ENCODE measurements at places on chromosomes 12 and 14.

DNA sequence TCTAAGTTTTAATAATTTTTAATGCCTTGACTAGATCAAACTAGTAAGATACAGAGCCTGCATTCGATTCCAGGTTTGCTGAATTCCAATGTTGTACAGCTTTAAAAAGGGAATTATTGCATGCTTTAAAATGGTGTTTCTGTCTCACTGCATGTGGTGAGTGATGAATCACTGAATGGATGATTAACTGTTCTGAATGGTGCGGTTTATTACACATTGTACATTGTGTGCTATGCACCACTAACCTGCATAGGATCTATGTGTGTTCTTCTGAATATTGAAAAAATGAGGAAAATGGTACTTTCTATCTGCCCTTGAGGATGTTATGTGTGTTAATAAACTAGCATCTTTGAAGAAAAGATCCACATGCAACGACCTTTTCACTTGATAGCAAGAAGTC lies 231.7 kb downstream of the NRXN3 start:
- DNase-seq, result no peak

- DNase-seq, result no peak
These were observed 22.2 kb upstream of the KIF21A start for GRCh38 chr12:39464976-39465695.

DNA sequence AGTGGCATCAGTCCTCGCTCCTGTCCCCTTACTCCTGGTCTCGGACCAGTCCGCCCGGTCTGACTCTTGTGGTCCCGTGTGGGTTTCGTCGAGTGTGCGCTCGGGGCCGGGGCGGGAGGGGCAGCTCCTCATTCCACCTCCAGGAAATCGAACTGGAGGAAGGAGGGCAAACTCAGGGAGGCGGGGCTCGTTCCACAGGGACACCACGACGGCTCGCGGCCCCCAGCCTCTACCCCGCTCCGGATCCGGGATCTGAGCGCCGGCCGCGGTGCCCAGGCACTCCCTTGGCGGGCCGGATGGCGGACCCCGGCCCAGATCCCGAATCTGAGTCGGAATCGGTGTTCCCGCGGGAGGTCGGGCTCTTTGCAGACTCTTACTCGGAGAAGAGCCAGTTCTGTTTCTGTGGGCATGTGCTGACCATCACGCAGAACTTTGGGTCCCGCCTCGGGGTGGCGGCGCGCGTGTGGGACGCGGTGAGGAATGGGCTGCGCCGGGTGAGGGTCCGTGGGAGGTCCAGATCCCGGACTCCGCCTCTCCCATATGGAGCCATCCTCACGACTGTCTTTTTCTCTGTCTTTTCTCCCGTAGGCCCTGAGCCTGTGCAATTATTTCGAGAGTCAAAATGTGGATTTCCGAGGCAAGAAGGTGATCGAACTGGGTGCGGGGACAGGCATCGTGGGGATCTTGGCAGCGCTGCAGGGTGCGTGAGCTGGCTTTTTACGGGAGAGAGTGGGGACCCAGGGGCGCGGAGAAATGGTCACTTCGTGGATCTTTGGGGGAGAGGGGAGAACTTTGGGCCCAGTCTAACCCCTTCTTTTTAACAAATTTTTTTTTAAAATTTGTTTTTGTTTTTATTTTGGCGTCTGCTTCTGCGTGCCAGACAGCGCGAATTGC lies at the start of gene EEF1AKMT3:
Gene EEF1AKMT3 (plus strand): TSS at position 186 of the 894 bp plus-strand sequence. CDS start 111 bp downstream, at position 297.
- no peak for DNase-seq

DNA sequence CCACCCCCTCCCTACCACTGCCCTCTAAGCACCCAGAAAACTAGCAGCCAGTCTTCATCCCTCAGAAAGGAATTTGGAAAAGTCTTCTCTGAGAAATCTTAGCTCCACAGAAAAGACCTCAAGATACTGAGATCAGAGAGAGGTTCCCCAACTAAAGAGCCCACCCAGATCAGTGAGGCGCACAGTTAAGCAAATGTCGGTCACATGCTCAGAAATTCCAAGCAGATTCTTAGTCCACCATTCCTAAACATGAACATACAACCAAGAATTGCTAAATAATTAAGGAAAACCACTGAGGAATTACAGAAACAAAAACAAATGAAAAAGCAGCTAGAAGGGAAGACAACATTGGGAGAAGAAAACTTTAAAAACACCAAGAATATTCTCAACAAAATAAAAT lies 32.3 kb downstream of the MED13L start:
- DNase-seq, result no peak

GRCh38 chr14:102593061-102593824 lies 794 bp downstream of the RCOR1 start:
- peak; percentile 11 for DNase-seq

DNA sequence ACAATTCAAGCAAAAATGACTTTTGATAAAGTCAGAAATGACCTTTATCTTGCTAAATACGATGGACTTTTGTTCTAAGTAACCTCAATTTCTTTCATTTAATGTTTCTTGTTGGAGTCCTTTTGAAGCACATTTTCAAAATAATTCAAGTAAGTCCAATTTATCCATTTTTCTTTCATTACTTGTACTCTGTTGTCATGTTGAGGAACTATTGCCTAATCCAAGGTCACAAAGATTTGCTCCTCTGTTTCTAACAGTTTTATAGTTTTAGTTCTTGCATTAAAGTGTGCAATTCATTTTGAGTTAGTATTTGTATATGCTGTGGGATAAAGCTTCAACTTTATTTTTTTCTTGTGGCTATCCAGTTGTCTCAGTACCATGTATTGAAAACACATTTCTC lies 66.7 kb downstream of the CCER1 start:
- DNase-seq, result no peak

DNA sequence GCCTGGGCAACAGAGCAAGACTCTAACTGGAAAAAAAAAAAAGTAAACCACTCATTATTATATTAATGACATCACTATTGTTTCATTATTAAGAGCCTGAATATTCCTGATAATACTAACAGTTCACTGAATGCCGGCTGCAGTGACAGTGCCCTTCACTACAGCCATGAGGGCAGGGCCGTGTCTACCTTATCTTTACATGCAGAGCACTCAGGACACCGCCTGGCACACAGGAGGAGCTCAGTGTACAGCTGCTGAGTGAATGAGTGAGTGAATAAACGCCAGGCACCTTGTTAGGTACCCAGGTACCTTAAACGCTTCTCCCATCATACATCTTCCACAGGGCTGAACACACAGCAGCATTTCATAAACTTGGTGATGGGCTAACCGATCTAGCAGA lies 23.2 kb downstream of the ZFYVE1 start:
- DNase-seq, result no peak

DNA sequence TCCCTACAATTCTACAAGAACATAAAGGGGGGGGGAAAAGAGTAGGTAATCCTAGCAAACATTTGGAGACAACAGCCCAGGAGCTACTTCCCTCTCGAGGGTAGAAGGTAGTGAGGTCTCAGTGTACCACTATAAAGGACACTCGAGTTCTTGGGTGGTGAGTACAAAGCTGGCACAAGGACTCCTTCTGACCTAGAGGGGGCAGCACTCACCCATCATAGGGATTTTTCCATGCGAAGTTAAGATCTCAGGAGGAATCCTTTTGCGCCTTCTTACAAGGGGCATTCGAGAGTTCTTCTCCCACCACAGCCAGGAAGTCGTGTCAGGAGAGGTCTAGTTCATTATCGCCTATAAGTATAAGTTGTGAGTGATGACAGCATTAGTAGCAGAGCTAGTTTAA lies 200.2 kb upstream of the RBM19 start:
- DNase-seq, result no peak

DNA sequence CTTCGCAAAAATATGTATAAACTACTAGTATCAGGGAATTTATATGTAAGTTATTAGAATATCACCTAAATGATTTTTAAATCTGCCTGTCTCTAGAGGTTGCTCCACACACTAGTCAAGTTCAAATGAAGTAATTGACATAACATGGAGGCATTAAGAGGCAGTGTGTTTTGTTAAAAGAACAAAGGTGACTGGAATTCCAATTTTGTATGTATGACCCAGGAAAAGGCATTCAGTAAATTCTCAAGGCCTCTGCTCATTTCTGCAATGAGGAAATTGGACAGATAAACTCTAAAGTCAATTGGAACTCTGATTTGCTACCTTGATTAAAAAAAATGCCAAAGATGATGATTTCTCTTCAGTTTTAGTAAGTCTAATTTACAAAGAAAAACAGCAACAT lies 117.1 kb downstream of the NAV3 start:
- DNase-seq, result no peak

DNA sequence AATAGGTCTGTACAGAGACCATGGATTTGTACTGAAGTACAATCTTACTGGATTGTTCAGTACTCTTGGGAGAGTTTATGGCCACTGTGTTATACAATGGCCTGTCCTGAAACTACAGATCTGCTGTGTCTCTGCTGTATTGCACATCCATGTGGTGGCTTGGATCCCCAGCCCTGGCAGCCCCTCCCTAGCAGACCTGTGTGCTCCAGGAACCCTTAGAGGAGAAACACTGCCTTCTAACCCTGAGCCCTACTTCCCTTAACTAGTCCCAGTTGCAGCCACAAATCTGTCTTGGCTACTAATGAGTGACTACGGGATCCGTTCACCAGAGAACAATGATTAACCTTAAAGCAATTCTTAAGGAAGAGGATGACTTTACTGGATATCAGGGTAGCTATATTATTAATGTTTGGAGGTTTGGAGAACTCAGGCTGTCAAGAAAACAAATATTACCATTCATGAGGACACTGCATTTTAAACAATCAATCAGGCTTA lies 27.7 kb downstream of the RNF34 start:
- DNase-seq, result no peak
